ENCODE measurements at places on chromosomes 1 and 21.

DNA sequence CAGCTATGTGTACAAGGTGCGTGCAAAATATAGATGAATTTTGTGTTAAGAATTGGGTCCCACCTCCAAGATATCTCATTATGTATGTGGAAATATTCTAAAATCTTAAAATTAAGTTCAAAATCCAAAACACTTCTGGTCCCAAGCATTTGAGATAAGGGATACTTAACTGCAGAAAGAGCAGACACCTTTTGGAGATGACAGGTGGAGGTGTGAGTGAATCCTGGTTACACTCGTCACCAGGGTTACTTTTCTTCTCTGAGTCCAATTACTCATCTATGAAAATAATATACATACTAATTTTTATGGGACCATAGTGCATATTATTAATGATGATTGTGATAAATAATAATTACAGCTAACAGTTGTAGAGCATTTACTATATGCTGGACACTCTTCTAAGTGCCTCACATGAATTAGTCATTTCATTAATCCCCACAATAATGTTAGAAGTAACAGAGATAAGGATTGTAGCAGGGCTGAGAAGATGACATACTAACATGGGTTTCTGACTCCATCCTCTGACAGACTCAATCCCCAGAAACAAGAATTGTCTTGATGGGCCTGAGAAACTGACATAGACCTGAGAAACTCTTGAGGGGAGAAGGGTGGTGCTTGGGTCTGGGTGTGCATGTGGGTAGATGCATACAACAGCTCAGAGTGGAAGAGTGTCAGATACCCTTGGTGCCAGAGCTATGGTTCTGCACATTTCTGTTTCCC is 8.3 kb upstream of the FASLG start:
- DNase-seq: no peak

GRCh38 chr1:117638141-117638540 is 32.3 kb downstream of the TENT5C start:
- DNase-seq: no peak

DNA sequence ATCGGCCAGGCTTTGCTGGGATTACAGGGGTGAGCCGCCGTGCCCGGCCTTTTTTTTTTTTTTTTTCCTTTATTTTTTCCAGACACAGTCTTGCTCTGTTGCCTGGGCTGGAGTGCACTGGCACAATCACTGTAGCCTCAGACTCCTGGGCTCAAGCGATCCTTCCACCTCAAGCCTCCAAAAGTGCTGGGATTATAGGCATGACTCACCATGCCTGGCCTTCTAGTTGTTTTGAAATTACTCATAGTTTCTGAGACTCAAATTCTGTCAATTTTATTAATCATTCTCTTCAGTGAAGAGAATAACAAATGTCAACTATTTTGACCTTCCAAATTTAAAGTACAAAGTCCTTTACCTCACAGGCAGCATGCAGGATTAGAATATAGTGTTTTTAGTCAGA is 374.5 kb downstream of the PLA2G4A start:
- DNase-seq: no peak

DNA sequence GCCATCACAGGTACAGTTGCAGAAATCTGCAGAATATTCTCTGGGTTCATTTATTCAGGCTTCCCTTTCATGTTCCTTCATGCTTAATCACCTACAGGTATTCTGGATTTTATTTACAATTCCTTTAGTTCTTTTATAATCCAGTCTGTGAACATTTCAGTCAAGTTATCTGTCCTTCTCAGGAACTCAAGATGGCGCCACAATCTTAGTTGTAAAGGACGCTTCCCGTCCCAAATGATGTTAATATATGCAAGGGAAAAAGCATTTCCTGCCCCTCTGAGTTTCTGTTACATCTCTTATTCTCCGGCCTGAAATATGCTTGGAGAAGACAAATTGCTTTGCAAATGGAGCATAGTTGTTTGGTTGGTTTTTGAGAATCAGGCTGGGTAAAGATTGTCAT is 19.3 kb downstream of the F3 start:
- DNase-seq: no peak

DNA sequence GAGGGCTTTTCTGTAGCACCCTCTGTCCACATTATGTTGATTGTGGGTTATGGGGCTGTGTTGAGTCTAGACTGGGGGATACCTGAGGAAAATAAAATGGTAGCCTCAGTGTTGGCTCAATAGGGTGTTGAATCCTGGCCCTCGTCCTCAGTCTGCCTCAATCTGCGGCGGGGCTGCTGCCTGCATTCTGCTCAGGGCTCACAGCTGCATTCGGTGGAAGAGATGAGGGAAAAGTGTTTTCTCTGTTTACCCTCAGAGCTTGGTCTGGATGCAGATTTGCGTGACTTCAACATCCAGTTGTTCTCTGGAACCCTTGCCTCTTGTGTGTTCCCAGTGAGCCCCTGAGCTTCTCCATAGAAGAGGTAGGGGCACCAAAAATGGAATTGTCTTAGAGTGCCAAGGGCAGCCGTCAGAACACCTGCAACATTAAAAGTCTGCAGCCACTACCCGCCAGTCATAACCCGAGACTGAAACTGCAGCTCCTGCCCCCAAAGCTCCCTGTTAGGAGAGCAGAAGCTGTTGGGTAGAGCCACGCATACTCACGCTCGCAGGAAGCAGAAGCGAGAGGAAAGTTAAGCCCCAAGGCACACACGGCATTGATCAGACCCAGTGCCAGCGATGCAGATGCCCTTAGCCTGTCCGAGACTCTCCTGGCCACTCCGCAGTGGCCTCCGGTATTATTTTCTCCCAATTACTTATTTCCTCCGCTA is 215.3 kb upstream of the C1orf174 start:
- no peak for DNase-seq

- DNase-seq: no peak
Observed at GRCh38 chr21:15264084-15264665, 199.4 kb upstream of the NRIP1 start.

GRCh38 chr21:40379881-40380810 is 466.8 kb downstream of the DSCAM start:
- DNase-seq: no peak

DNA sequence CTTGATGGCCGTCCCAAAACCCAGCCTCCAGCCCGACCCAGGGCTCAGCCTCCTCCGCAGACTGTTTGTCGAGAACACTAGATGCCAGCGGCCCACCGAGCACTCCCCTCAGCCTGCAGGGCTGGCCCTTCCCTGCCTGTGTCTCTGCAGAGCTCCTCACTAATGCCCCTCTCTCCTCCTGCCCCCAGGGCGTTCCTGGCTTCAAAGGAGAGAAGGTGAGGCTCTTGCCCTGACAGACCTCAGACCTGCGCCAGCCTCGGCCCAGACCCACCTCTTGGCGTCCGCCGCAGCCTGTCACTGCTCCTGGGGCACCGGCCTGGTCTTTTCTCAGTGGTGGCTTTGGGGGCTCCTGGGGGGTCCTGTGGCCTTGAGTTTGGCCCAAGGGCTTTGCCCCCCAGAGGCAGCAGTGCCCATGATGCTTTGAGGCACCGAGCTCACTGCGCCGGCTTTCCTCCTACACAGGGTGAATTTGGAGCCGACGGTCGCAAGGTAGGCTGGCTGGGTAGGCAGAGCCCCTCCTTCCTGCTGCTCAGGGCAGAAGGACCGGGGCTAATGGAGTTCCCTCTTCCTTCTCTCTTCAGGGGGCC is 18.4 kb downstream of the COL6A2 start:
- no peak for DNase-seq

- DNase-seq: no peak
Observed at GRCh38 chr1:167627865-167628641, 2.0 kb upstream of the RCSD1 start.

GRCh38 chr1:245209658-245210435 is 55.1 kb downstream of the KIF26B start:
- no peak for DNase-seq

DNA sequence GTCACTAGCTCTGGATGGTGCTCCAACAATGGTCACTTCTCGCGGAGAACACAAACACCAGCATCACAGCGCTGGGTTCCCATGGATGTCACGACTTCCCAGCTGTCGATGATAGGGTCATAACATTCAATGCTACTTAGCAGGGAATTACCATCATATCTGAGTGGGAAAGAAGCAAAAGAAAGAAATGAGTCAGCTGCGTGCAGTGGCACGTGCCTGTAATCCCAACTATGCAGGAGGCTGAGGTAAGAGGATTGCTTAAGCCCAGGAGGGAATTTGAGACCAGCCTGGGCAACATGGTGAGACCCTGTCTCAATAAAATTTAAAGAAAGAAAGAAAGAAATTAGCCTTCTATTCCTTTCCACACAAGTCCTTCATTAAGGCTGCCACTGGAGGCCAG is 3.6 kb upstream of the RABIF start:
- no peak for DNase-seq

GRCh38 chr1:38740487-38740886 is 119.1 kb downstream of the RRAGC start:
- DNase-seq: no peak

GRCh38 chr1:184740344-184740743 is 14.3 kb downstream of the EDEM3 start:
- DNase-seq: peak; percentile 15

- no peak for DNase-seq
Observed at GRCh38 chr1:86687595-86687994, 16.8 kb upstream of the SH3GLB1 start.

- no peak for DNase-seq
Observed at GRCh38 chr1:248758352-248758751, 2.8 kb upstream of the LYPD8 start.

DNA sequence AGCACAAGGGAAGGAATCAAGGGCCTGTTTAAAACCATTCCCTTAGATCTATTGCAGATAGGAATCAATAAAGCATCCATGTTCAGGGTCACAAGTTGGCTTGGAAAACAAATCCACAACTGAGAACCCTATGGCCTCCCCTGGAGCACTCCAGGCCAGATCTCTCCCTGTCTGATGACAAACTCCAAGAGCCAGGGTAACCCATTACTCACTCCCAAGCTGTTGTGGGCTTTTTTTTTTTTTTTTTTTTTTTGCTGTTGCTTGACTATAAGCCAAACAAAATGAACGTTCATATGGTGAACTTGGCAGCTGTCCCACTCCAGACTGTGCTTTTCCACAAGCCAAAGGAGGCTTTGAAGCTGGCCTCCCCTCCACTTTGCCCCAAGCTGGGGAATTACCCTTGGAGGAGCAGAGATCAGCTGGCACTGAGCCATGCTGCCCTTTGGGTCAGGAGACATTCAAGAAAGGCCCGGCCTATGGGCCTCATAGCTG is 35.7 kb upstream of the VAV3 start:
- DNase-seq: no peak

- DNase-seq: no peak
Observed at GRCh38 chr21:45370575-45370974, 34.4 kb upstream of the COL18A1 start.

DNA sequence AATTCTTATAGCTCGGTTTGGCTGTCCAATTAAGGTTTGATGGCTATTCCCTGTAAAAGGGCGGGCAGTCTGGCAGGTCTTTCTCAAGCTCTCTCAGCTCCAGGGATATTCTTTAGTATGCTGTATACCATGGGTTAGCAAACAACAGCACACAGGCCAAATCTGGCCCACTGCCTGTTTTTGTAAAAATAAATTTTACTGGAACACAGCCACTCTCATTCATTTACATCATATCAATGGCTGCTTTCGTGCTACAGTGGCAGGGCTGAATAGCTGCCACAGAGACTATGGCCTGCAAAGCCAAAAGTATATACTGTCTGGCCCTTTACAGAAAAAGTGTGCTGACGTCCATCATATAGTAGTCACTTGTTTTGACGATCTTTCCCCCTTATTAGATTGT is 32.0 kb downstream of the MACO1 start:
- DNase-seq: no peak

DNA sequence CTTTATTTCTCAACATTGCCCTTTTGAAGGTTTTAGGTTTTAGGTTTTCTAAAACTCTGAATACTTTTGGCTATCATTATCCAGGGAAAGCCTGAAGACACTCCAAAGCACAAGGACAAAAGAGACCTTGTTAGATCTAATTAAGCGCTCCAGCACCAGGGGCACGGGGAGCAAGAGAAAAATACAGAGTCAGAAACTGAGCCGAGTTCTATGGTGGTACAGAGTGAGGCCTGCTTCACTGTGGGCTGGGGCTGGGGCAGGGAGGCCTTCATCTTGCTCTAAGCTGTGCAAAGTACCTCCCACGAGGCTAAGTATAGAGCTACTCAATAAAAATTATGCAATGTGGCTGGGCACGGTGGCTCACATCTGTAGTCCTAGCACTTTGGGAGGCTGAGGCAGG is 19.7 kb upstream of the RAB4A start:
- no peak for DNase-seq

DNA sequence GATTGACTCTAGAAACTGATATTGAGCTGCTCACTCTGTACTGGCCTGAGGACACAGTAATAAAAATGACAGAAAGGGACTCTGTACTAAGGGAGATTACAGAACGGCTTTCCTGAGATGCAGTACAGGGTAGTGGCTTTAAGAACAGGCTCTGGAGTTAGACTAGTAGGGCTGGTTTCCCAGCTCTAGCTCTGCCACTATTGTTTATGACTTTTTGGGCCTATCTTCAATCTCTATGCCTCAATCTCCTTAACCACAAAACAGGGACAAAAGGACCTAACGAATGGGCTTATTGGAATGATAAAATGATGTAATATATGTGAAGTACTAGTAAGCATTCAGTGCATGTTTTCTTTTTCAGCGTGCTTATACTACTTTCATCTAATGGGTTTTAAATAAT is 1.4 kb downstream of the DEPDC1 start:
- DNase-seq: no peak

DNA sequence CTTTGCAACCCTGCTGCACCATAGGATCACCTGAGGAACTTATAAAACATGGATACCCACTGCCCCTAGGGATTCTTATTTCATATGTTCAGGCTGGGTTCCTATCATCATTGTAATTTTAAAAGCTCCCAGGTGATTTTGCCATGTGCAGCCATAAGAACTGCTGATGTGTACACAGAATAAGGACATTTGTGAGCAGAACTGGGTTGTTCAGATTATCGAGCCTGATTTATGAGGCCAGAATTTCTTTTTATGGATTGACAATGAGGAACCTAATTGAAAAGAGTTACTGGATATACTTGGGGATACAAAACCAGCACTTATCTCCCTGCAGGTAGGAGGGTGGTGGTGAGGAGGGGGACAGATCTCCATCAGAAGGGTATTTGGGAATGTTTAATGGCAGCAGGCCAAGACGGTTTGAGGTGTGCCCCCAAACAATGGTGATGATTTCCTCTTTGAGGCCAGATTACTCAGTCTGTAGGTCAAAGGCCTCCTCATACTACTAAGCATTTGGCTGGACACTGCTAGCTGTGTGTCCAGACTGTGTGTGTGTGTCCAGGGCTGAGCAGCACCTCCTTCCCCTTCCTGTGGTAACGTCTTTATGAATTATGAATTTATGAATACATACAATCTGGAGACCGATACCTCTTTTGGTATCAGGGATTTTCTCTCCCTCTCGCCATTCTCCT is 18.9 kb downstream of the NOS1AP start:
- DNase-seq: no peak

- no peak for DNase-seq
Observed at GRCh38 chr1:164557270-164557669, 1.7 kb upstream of the PBX1 start.

GRCh38 chr1:89285745-89286380 is 13.2 kb upstream of the GBP5 start:
- DNase-seq: no peak

GRCh38 chr1:247435030-247435758 is 19.2 kb downstream of the NLRP3 start:
- DNase-seq: no peak

All from NCI-H1417 treated with DMSO at 0.1 percent for 48 hours (cell line).